ENCODE measurements at places on chromosomes 11 and 22.

DNA sequence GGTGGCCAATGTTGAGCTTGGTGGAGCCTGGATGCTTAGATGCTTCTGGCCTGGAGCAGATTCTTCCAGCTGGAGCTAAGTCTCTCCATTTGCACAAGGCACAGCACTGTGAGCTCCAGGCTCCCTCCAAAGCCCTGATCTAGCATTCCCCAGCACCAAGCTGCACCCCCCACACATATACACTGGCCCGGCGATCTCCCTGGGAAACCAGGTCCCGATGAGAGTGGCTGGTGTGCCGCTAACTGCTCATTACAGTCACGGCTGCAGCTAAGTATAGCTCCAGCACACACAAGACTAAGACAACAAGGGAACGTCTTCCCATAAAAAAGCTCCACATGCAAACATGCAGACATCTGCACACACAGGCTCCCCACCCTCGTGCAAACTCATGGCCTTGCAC, 17.6 kb downstream of the KCNC1 start:
- H3K36me3 ChIP-seq = no peaks in the 10 kb centered on the region
- no peak overlapping the region for H3K4me3 ChIP-seq
- H3K27ac ChIP-seq = no peak overlapping the region
- H3K27me3 ChIP-seq = peaks cover 80% of the 10 kb centered on the region

GRCh38 chr22:50035976-50036724, 21.9 kb downstream of the TTLL8 start:
- H3K36me3 ChIP-seq = peaks cover under 1% of the 10 kb centered on the region
- H3K27ac ChIP-seq = no peak overlapping the region
- no peak for DNase-seq
- peaks cover 60% of the 10 kb centered on the region for H3K27me3 ChIP-seq

GRCh38 chr22:17307566-17307965, 61.7 kb upstream of the CECR2 start:
- no peak for DNase-seq
- peaks cover 3% of the 10 kb centered on the region for H3K27me3 ChIP-seq
- H3K36me3 ChIP-seq = no peaks in the 10 kb centered on the region
- no peak overlapping the region for H3K27ac ChIP-seq

GRCh38 chr11:24286238-24286637, 210.6 kb upstream of the LUZP2 start:
- DNase-seq = no peak
- H3K27ac ChIP-seq = no peak overlapping the region
- no peak overlapping the region for H3K4me3 ChIP-seq
- no peaks in the 10 kb centered on the region for H3K27me3 ChIP-seq

DNA sequence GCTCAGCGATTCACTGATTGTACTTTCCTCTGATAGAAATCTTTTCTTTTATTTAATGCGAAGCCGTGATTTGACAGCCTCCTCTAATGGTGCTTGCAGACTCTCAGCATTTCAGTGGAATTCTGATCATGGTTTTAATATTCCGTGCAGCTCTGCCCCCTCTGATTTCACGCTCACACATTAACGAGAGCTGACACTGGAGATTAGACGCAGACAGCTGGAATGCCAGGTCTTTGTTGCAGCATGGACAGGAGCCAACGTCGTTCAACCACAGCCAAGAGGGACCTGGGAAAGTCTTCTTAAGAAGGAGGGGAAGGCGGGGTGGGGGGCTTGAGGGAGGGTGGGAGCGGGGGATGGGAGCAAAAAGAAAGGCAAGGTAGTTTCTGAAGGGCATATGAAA, 186.4 kb downstream of the BLID start:
- H3K27me3 ChIP-seq = no peaks in the 10 kb centered on the region
- H3K4me1 ChIP-seq = no peaks in the 10 kb centered on the region
- DNase-seq = no peak
- no peak overlapping the region for H3K4me3 ChIP-seq
- H3K36me3 ChIP-seq = no peaks in the 10 kb centered on the region

- peaks cover 10% of the 10 kb centered on the region for H3K4me1 ChIP-seq
- H3K27ac ChIP-seq = no peak overlapping the region
- DNase-seq = no peak
- peaks cover 6% of the 10 kb centered on the region for H3K36me3 ChIP-seq
- no peak overlapping the region for H3K4me3 ChIP-seq
Measured at GRCh38 chr22:19801340-19802000, 40.9 kb downstream of the TBX1 start.

DNA sequence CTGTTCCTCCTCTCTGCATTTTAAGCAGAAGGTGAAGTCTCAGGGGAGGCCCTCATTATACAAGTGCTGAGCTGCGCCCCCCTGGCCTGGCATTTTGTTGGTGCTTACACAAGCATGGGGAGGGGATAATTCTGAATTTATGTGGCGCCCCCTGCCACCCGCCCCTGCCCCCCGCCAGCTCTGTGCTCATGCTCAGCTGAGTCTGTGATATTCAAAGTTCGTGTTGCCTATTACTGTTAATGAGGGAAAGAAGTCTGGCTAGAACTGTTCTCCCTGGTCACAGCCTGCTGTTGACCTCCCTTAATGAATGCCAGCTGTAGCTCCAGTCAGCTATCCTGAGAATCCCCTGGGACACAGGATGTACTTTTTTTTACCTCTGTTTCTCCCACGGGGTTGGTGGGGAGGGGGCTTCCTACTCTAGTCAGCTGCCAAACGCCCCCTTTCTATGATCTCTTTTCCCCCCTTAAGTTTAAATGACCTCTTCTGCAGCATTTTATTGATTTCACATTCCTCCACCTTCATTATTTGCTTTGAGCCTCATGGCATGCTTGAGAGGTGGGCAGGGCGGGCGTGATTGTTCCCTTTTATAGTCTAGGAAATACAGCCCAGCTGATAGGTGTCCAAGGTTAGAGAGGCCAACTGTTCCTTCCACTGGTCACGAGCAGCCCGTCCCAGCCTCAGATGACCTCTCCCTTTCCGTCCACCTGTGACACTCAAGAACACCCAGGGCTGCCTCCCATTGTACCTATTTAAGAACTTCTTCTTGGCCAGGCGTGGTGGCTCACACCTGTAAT, 12.2 kb downstream of the USP2 start:
- H3K27me3 ChIP-seq = peaks cover 9% of the 10 kb centered on the region
- no peak overlapping the region for H3K27ac ChIP-seq
- peaks cover 9% of the 10 kb centered on the region for H3K4me1 ChIP-seq
- no peak overlapping the region for H3K4me3 ChIP-seq

DNA sequence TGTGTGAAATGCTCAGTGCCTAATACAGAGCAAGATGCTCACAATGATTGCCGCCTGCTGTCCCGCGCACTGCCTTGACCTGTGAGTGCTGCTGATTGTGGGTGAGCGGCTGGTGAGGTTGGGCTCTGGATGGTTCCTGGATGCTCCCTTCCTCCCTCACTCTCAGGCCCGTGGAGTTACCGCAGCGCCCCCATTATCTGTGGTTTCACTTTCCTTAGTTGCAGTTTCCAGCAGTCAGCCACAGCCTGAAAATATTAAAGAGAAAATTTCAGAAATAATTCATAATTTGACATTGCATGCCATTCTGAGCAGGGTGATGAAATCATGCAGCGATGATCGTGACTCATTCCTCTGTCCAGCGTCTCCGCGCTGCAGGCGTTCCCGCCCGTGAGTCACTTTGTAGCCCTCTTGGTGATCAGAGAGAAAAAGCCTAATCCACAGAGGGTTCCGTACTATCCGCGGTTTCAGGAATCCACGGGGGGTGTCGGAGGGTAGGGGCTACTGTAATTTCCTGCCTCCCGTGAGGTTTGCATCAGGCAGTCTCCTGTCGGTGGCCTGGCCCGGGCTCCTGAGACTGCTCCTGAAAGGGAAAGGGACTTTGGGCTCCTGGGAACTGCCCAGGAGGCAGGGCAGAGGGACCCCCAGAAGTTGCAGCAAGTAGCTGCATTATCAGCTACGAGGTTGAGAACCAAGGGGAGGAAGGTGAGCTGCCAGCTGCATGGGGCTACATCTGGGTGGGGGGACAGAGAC, 10.6 kb downstream of the RPL3 start:
- H3K4me1 ChIP-seq = peaks cover 55% of the 10 kb centered on the region
- DNase-seq = peak; percentile 79
- no peaks in the 10 kb centered on the region for H3K27me3 ChIP-seq
- H3K4me3 ChIP-seq = peak overlapping the region; percentile 40
- H3K36me3 ChIP-seq = peaks cover 64% of the 10 kb centered on the region

DNA sequence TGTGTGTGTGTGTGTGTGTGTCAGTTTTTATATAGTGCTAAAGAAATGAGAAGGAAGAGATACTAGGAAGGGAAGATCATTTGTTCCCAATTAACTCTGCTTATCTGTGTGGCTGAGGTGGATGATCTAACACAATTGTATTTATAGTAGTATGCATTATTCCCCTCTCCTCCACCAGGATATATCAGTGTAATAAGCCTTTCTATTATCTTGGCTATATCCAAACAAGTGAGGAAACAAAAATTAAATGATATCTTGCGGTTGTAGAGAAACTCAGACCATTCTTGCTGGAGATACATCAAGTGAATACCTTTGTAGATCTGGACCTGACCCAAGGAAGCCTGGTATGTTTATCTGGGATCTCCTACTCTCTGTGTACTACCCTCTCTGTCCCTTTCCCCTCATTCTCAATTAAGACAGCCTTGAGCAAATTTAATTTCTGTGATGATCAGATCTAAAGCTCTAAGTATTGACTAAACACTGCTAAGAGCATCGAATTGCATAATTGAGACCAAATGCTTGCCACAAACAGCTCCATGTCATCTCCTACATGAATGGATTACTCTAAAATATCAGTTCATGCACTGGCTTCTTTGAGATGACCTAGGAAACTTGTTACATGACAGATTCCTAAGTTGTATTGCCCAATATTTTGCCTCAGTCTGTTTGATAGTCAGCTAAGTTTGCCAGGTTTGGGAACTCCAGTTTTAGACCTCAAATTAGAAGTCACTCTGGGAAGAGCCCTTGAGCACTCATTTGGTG, 185.3 kb upstream of the CTSC start:
- no peak overlapping the region for H3K27ac ChIP-seq
- no peaks in the 10 kb centered on the region for H3K27me3 ChIP-seq
- peaks cover 5% of the 10 kb centered on the region for H3K36me3 ChIP-seq
- H3K4me3 ChIP-seq = no peak overlapping the region
- no peak for DNase-seq

GRCh38 chr22:46331496-46331895, 4.0 kb upstream of the TRMU start:
- no peaks in the 10 kb centered on the region for H3K27me3 ChIP-seq
- peaks cover 56% of the 10 kb centered on the region for H3K36me3 ChIP-seq
- no peak overlapping the region for H3K27ac ChIP-seq
- no peak for DNase-seq
- H3K4me1 ChIP-seq = peaks cover 4% of the 10 kb centered on the region
- H3K4me3 ChIP-seq = no peak overlapping the region

All from Calu3 (cell line).